ENCODE measurements at places on chromosomes 3 and 15.

DNA sequence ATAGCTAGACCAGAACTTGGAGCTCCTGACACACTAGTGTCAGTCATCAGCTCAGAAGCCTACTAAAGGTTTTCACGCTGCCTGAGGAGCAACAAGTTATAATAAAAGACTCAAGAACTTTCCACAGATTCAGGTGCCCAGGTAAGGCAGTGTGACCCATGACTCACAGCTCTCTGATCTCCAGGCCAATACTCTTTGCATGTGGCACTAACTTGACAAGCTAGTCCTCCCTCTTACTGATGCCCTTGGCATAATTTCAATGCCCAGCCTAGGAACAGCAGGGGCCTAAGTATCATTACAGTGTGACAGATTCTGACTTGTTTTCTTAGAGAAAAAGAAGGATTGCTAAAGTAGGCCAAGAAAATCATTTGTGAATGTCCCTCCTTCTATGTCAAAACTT, 38.4 kb downstream of the MEIS2 start:
- no peak for DNase-seq

DNA sequence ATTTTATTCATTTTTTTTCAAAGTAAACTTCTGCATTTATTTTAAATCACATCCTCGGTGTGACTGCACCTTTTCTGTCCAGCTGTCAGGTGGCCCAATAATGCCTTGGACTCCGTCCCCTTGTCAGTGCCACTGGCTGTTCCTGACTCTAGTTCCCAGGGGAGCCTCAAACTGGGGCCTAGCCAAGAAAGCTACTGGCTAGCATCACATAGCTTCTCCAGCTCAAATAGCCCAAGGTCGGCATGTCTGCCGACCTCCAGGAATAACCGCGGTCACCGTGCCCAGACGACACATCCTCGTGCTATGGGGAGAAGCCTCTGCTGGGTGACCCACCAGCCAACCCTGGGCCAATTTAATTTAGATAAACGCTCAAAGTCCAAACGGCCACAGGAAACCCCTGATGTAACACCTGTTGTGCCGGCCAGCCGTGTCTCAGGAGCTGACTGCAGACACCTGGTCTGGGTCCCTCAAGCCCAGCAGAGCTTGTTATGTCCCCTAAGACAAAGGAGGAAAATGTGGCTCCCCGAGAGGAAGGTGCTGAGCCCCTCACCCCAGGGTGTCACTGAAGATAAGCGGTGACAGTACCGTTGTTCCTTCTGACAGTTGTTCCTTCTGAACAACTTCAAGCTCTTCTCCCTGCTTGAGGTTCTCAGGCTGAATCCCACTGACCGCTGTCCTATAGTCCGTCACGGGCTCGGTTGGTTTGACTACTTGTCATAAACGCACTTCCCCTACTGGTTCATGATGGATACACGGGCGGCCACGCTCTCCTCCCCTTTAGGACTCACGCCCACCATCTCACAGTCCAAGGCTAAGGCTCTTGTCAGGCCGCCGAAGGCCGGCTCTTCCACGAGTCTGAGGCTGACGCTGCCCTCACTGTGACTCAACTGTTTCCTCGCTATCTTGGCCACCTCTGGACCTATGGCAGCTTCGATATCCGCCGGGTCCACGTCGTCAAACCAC, 126.2 kb downstream of the KLF13 start:
- no peak for DNase-seq

GRCh38 chr15:75154461-75155062, 47.1 kb upstream of the C15orf39 start:
- no peak for DNase-seq

- no peak for DNase-seq
Measured at GRCh38 chr3:69174871-69175737, 52.7 kb upstream of the LMOD3 start.

DNA sequence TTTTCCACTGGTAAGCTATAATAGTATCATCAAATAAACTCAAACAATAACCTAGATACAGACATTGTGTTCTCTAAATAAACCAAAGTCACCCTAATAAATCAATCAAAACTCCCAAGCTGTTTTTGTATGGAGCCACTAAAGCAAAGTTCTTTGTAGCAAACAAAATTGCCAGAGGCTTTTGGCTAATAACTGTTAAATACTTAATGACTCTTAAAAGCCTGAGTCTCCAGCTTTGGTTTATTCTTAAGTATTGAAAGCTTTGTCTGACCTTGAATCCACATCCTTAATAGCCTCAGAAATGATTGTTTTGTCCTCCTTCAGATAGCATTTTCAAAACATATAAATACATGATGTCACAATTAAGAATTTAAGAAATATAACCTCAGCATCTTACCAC, 725.3 kb downstream of the SI start:
- no peak for DNase-seq

DNA sequence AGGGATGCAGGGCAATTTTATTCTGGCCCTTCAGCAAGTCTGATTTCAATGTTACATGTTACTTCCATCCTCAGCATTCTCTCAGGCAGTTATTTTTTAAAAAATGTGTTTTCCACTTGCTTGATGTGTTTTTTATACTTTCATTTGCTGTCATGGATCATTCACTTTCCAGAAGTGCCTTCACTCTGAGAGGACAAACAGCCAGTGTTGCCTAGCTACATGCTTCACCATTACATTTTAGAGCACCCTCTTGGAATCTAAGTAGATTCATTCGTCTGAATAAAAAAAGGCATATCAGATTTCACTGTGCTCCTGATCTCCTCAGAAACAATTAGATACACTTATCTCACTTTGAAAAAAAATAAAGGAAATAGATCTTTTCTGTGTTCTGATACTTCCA, 93.6 kb upstream of the POU1F1 start:
- no peak for DNase-seq

DNA sequence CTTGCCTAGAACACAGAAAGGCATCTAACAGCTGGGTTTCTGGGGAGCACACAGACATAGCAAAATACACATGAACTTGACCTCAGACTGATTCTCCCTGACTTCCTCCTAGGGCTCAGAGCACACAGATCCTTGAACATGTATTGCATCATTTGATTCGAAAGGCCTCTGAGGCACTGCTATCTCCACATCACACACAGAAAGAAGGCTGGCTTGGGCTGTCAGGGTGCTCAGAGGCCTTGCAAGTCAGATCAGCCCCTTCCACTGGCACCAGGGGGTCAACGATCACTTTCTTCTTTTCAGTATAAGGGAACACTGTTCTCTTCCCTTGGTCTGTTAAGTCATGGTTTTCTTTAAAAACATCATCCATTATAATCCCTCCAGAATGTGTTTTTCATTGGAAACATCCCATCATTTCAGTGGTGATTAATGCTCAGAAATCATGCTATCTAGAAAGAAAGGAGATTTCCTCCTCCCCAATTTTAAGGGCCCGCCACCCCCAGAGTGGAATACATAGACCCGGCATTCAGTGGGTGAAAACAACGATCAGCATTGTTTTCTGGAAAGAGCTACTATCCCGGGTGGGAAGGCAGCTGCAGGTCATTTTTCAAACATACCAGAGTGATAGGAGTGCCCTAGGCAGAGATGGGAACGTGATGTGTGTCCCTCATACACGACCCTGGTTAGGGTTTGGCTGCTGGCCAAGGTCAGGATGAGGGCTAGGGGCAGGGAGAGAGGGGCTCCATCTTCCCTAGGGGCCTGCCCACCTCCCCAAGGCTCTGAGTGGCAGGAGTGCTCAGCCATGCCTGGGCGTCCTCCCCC, 253.3 kb upstream of the LYSMD4 start:
- no peak for DNase-seq

Data from central memory CD4-positive, alpha-beta T cell (primary cell).